Hindlimb muscle (tissue), 1 donor: ENCODE measurements at places on chromosomes 2 and 18. TPM values are rescaled to one million over a fixed set of nuclear protein-coding genes. Genes with fewer than 3 reads are reported as not detected.
A peak's percentile ranks its signal among the peaks of the same experiment; 100 is the strongest.

GRCh38 chr2:153828335-153828734, 43.4 kb upstream of the GALNT13 start:
- no peak for DNase-seq

DNA sequence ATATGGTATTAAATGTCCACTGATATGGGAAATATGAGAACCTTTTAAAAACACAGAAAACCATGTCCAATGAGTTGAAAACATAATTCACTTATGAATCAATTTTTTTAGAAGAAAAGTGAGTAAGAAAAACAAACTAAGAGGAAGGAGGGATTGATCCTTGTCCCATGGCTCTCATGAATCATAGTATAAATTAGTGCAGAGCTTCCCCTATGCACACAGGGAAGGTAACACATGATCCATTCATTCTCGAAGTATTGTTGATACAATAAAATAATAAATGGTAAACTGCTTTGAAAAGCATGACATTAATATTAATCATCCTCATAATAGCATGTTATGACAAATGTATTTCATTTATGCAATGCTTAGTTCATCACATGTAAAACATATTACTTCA, 872.0 kb upstream of the CNTNAP5 start:
- DNase-seq, result no peak

DNER gene
- polyA plus RNA-seq, result 1.1 TPM

- no peak for DNase-seq
Observed at GRCh38 chr2:159067971-159068370, 99.5 kb downstream of the TANC1 start.

DNA sequence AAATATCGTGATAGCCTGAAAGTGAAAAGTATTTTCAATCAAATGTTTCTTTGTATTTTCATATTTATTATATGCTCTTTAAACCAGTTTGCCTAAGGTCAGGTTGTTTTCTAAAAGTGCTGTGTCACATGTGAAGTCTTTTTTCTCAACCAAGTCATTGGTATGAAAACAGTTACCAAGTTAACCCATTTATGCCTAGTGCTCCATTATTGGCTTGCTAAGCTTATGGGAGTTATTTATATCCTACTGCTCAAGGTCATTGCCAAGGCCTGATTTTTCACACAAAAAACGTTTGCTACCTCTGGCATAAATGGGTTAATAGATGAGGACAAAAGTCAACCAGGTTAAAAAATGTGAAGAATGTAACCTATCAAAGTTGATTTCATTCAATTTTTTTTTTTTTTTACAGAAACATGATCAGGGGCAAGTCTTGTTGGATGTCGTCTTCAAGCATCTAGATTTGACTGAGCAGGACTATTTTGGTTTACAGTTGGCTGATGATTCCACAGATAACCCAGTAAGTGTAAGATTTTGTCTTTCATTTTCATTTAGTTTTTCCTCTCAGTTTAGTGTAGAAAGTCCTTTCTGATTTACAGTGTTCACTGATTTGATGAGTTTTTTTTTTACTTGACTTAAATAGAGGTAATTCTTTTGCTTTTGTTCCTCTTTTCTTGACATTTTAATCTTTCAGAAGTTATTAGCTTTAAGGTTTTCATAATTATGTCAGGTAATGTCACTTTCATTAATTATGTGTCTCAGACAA, 102.6 kb downstream of the PTPN4 start:
- no peak for DNase-seq

DNA sequence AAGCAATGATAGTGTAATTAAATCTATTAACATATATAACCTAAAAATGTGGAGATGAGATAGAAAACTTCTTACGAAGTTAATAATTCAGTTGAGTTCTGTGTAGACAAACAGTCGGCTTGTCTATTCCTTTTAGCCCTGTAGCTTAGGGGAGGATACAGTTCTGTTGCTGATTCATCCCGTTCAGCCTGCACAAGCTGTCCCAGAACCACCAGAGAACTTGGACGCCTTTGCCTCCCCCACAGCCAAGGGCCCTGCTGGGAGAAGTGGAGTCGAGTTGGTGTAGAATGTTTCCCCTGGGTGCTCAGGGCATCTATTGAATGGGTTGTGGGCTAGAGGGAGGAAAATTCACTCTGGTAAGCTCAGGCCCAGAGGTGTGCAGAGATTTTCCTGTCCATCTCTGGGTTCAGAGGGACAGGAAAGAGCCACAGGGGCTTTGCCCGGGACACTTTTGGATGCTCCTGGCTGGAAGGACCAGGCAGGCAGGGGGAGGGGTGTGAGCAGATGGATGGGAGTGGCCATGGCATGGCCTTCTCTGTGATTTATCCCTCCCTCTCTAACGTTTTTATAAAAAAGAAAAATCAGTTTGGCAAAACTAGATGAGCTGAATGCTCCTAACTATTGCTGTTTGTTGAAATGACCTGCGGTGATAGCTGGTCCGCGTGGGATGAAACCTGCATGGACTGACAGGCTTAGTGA, 42.8 kb upstream of the GALR1 start:
- no peak for DNase-seq

DNA sequence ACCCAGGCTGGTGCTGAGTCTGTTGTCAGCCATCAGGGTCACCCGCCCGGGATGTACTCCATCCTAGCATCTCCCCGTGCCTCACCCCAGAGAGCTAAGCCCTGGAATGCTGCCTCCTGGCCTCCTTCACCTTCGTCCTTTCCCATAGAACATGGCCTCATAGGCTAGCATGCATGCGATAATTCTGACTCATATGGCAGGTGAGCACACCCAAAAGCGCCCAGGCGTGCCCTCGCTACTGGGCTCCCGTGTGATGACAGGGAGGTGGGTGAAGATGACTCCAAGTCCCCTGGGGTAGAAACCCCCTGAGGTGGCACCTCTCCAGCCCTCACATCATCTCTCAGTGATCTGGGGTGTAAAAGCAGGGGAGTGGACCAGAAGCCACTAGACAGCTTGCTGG, 7.3 kb downstream of the SPR start:
- DNase-seq, result no peak

DNA sequence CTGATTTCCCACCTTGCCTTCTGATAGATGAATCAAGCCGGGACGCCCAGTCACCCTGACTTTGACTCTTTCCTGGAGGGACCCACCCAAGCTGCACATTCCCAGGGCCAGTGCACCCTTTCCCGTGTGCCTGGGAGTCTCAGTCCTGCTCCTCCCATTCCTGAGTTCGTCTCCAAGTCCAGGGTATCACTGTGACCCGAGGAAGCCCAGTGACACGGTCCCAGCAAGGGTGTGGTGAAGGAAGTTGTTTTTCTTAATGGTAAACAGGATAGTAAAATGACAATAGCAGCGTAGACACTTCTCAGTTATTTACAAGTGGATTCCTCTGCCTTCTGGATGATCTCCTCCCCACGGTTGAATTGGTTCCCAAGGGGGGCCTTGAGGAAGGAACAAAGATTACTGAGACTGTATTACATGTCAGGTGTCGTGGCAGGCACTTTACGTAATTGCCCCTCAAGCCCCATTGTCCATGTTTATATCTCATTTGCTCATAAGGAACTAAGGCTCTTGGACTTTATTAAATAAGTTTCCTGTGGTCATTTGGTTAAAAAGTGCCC, 123.3 kb downstream of the PRKCE start:
- no peak for DNase-seq

DNA sequence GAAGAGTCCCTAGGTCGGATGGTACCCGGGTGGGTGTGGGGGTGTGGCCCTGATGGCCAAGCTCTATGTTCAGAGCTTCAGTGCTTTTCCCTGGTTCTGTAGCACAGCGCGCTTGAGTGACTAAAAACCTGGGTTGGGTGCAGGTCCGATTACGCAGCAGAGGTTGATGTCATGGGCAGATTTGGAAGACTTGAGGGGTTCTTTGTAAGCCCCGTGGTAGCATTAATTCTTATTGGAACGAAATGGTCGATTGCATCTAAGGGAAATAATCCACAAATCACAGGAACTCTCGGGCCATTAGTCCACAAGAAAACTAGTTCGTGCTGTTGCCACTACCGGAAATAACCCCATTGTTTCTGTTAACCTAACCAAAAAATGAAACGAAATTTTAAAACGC, 9.0 kb downstream of the HOXD8 start:
- no peak for DNase-seq

- DNase-seq, result peak; percentile 52
Observed at GRCh38 chr18:49858309-49859020, 45.1 kb upstream of the ACAA2 start.

DNA sequence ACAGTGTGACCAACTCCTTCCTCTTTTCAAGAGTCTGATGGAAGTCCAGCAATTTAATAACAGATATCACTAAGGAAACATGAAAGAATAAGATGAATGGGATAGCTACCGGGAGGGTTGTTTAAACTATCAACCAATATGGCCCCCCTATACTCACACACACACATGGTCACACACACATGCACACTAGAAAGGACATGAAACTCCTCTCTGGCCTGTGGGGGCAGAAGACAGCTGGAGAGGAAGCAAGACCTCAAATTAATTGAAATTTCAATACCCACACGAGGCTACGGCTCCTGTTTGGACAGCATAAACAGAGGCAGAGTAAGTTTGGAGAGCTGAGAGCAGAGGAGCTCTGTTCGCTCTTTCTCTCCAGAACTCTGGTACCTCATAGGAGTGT, 34.7 kb upstream of the REEP1 start:
- DNase-seq, result no peak

GRCh38 chr2:216082805-216083204, 1.1 kb downstream of the TMEM169 start:
- no peak for DNase-seq

DNA sequence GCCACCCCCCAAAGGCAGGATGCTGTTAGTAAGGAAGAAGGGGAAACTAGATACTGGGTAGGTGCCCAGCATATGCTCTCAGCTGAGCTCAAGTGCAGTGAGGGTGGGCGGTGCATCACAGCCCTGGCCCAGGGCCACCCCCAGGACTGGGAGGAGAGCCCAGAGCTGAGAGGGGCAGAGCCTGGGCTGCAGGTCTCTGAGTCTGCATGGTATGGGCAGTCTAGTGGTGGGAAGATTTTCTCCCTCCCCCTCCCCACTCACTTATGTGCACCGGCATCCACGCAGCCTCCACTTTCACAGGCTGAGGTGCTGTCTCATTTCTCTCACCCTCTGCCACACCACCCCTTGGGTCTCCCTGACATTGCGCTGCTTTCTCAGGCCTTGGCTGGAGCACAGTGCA, 48.5 kb upstream of the CAB39 start:
- DNase-seq, result peak; percentile 28
